ENCODE measurements at places on chromosomes 13 and 19.
A peak's percentile ranks its signal among the peaks of the same experiment; 100 is the strongest.

- peak; percentile 61 for DNase-seq
Measured at GRCh38 chr13:29676535-29676934, 81.0 kb upstream of the SLC7A1 start.

GRCh38 chr13:40094056-40094455 lies 438.6 kb downstream of the COG6 start:
- DNase-seq = no peak

DNA sequence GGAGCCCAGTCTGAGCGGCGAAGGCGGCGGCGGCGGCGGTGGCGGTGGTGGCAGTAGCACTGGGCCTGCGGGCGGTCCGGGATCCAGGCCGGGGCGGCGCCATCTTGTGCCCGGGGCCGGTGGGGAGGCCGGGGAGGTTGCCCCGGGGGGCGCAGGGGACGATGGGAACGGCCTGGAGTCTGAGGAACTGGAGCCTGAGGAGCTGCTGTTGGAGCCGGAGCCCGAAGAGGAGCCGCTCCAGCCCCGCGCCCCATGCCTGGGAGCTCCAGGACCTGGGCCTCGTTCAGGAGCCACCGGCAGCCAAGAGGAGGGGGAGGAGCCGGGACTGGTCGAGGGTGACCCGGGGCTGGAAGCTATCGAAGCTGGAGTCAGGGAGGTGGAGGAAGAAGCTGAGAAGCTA lies 11.6 kb downstream of the ZNF28 start:
- no peak for DNase-seq

DNA sequence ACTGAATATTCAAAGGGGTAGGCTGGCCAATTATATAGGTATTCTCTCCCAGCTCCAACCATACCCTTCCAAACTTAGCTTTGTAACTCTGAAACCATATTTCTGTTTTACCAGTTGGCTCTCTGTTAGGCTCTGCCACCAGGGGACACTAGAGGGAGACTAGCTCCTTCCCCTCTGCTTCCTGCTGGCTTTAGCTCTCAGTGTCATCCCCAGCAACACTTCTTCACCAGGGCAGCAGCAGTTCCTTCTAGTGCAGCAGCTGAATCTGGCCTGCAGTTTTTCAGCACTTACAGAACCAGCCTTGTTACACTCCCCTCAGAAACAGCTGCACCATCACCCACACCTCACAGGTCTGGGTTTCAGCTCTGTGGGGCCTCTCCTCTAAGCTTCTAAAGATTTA lies 51.0 kb upstream of the DOCK9 start:
- no peak for DNase-seq

DNA sequence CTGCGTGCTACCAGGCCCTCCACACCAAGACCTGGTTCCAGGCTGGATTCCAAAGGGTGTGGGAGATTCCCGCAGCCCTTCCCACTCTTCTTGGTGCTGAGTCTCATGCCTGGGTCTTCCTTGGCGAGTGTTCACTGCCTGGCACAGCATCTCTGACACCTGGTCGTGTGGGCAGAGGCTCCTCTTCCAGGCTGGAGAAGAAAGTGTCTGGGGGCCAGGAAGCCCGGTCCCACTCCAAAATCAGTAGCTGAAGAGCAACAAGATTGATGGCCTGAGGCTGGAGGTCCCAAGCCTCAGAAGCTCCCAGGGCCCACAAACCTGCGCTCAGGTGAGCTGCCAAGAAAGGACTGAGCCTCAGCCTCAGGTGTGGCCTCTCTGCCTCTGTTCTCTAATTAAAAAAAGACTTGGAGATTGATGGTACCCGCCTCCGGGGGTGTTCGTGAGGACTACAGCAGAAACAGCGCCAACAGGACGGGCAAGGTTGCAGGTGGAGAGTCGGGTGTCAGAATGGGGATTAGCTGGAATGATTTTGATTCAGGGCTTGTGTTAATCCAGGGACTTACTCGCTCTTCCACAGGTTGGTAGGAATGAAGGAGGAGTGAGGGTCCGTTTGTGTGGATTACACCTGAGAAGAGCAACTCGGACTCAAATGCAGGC lies 217.5 kb downstream of the TEX29 start:
- no peak for DNase-seq
